ENCODE measurements at places on chromosomes 4 and X.

DNA sequence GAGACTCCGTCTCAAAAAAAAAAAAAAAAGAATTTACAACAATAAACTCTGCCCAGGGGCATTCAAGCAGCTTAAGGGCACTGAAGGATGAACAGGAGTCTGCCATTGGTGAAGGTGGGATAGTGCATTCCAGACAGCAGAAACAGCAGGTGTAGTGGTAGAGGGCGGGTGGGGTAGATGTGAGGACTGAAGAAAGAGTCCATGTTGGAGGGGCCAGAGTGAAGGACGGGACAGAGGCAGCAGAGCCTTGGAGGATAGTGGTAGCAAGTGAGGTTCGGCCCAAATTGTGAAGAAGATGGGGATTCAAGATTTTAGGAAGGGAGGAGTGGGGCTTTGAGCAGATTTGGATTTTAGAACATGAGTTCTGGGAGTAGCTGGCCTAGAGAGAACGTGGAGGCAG is 75.7 kb downstream of the MED28 start:
- no peak for DNase-seq

DNA sequence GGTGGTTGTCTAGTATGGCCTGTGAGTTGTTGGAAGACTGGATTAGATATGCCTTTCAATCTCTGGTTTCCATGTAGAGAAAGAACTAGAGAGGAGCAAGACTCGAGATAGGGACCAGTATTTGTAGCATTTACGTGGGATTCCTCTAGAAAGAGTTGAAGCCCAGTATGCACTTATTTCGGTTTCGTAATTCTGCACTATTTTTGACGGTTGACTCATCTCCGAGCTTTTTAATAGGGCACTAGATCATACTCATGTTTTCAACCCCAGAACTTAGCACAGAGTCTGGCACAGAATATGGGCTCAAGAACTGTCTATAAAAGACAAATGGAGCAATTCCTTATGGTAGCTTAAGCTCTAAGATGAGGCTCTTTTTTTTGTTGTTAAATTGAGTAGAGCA is 15.7 kb downstream of the HELT start:
- DNase-seq, result no peak

GRCh38 chrX:63751481-63751880 is 33.5 kb downstream of the ARHGEF9 start:
- no peak for DNase-seq

DNA sequence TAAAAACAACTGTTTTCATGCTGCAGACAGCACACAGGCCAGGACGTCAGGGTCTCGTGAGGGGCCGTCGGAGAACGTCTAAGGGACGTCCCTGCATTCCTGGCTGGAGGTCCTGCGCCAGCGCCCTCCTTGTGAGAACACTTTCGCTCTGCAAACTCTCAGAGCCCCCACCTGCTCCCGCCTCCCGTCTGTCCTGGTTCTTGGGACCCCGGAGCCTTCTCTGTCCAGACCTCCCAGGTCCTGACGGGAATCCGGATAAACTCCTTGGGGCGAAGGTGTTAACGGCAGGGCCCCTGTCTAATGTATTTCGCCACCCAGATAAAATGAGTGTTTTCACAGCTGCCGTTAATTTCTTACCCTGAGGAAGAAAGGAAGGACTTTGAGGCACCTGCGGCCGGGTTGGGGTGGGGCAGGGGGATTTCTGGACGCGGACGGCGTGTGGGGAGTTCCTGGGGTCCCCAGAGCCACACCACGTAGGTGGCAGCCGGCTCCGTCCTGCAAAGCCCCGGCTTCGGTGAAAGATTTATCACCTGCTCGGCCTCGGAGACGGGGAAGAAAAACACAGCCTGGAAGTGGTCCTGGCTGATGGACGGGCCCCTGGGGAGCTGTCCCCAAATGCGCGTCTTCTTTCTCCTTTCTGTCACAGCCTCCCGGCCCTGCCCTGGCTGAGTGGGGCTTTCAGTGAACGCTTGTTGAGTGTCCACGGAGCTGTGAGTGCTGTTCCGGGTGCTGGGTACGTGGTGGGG is 35.1 kb upstream of the PPP2R3B start:
- DNase-seq, result no peak

DNA sequence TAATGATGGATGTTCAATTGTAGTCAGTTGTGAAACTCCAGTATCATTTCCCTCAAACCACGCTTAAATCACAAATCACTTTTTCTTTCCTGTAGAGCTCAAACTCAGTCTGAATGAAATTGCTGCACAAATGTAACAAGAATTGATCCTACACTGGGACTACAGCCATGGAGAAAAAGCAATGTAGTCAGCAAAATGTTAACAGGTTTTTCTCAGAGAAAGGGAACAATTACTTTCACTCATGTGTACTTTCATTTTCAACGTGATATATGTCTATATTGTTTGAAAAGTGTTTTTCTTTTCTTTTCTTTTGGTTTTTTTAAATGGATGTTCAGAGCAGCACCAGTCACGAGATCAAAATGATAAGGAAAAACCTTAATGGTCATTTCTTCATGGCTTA is 22.7 kb downstream of the SDAD1 start:
- no peak for DNase-seq

DNA sequence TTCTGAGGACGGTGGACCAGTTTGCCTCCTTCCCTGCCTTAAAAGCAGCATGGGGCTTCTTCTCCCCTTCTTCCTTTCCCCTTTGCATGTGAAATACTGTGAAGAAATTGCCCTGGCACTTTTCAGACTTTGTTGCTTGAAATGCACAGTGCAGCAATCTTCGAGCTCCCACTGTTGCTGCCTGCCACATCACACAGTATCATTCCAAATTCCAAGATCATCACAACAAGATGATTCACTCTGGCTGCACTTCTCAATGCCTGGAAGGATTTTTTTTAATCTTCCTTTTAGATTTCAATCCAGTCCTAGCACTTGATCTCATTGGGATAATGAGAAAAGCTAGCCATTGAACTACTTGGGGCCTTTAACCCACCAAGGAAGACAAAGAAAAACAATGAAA is 255.3 kb downstream of the RAPGEF2 start:
- DNase-seq, result no peak

DNA sequence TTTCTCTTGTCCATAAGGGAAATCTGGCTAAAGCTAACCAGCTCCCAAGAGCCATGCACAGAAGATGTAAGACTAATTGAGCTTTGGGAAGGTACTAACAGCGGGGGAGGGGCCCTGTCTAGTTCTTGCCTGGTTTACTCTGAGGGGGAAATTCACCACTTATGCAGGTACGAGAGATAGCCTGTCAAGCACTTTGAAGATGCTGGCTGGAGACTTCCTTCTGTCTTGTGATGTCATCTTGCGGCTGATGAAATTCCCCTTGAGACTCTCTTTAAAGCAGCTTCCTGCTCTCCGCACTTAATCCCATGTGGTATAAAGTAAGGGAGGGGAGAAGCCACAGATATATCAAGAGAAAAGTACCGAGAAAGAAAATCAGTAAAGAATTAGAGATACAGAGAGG is 345.3 kb downstream of the MAPK10 start:
- DNase-seq, result no peak

All from substantia nigra (tissue), 51 donors.